ENCODE measurements at places on chromosomes 13 and 19. TPM values are rescaled to one million over a fixed set of nuclear protein-coding genes. Genes with fewer than 3 reads are reported as not detected.

- no peak for DNase-seq
Observed at GRCh38 chr13:44423824-44424223, 50.2 kb downstream of the SERP2 start.

DNA sequence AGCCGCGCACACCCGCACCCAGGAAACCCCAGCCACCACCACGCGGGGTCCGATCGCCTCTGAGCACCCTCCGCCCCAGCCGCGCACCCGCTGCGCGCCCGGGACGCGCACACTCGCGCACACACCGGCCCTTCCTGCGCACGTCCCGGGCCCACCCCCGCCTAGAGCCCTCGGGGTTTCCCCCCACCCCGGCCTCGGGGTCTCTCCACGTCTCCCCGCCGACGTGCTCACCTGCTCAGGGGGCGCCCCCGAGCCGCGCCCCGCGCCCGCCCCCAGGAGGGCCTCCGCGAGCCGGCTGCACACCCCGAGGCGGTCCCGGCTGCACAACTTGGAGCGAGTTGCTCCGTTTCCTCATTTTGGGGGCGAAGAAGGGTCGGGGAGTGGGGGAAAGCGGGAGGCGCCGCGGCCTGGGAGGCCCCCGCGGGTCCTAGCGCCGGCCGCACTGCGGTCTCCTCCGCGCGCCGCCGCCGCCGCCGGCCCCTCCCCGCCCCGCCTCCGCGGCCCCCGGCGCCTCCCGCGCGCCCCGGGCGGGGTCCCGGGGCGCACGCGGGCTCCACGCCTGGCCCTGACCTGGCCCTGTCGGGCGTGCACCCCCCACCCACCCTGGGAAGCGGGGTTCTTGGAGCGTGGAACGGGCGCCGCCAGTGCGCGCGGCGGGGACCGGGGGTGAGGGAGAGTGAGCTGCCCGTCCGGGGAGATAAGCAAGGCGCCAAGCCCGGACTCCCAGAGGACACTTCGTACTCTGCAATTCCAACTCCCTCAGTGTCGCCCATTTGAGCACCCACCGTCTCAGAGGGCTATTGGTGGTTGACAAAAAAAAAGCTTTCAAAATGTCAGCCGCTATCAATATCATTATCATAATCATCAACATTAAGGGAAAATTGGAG, at the start of gene MATK:
TSS of gene MATK (minus strand) at position 444 of the 887 bp plus-strand sequence. CDS start 1,246 bp downstream, outside the sequence.
- no peak for DNase-seq

DNA sequence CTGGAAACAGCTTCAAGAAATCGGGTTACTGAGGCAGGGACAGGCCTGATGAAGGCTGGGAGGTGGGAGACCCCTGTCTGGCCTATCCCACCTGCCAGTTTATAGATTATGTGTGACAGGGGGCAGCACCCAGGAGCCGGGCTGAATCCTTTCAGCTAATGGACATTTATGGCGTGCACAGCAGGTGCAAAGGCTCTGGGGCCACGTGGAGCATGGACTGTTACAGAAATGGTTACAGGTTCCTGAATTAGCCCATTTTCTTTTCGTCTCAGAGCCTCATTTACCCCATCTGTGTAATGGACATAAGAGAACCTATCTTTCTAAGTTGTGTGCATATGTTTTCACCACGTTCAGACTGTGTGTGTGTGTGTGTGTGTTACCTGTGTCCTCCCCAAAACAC, 34.4 kb upstream of the TNFAIP8L1 start:
- DNase-seq = no peak

GRCh38 chr19:58181902-58182576, 822 bp upstream of the ZNF274 start:
- DNase-seq = no peak

DNA sequence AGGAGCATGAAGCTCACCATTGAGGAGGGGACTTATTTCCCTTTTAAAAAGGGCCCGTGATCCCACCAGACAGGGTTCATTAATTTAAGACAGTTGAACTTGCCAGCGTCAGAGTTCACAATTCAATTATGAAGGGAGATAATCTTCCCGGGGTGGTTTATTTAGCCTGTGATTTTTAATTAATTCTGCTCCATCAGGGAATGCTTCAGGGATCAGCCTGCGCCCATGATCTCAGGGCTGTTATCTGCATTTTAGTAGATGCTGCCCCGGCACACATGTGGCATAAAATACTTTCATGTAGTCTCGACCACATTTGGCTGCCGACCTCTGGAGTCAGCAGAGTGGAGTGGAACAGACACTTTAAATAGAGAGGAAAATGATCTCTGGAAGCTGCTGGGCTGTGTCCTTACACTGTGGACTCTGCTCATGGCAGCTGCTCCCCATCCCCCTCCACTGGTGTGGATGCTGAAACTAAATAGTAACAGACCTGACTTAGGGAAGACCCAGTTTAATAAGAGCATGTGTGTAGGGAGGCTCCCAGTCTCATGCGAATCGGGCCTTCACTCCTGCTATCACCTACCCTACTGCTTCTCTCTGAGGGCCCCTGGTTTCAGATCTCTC, 256.9 kb downstream of the TEX29 start:
- peak; percentile 68 for DNase-seq

DNA sequence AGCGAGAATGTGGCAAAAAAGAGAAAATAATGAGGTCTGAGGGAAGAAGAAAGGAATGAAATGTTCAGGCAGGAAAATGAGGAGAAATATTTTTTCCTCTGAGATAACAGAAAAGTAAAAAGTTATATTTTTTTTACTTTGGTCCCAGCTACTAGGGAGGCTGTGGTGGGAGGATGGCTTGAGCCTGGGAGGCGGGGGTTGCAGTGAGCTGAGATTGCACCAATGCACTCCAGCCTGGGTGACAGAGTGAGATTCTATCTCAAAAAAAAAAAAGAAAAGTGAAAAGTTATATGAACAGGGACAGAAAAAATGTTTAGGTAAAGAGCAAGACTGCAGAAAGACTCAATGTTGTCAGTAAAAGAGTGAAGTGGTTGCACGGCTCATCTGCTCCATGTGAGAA, 603.7 kb upstream of the GPC6 start:
- no peak for DNase-seq

DNA sequence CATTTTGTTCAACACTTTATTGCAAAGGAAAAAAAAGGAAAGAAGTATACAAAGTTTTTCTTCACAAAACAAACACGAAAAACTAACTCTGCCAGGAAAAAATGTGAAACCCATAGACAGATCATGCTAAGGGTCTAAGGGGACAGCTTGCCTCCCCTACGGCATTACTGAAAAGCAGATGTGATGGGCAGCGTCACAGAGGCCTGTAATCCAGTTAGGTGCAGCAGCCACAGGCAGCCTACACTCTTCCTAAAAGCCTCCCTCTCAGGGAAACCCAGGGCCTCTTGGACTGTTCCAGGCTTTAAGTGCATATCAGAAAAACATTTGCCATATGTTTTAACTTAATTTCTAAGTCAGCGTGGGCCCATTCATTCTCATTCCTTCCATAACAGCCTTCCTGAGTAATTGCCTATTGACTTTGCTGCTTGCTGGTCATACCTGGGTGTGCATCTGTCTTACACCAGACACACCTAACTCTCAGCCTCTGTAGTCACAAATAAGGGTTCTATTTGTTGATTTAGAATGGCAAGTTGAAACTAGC, 135.7 kb upstream of the SERP2 start:
- DNase-seq = no peak

GRCh38 chr13:113754691-113755090, 4.3 kb upstream of the TMEM255B start:
- no peak for DNase-seq

- DNase-seq = no peak
Observed at GRCh38 chr13:84479656-84480055, 597.4 kb upstream of the SLITRK1 start.

- DNase-seq = no peak
Observed at GRCh38 chr13:75432811-75433244, 49.1 kb downstream of the TBC1D4 start.

DNA sequence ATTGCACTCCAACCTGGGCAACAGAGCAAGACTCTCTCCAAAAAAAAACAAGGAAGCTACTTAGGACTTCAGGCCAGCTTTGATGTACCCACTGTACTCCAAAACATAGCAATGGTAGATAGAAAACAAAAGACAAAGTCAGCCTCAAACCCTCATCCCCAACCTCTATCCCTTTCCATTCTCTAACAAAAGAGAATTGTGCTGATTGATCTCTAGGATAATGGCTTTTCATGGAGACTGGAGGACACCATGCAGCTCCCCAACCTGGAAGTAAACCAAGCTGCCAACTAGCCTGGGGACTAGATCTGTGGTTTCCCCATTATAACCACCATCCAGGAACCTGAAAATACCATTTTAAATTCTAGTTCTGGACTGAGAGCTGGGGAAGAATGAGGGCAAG, 4.3 kb upstream of the ZDHHC20 start:
- DNase-seq = no peak

- no peak for DNase-seq
Observed at GRCh38 chr19:33841685-33842084, 45.0 kb downstream of the KCTD15 start.

DNA sequence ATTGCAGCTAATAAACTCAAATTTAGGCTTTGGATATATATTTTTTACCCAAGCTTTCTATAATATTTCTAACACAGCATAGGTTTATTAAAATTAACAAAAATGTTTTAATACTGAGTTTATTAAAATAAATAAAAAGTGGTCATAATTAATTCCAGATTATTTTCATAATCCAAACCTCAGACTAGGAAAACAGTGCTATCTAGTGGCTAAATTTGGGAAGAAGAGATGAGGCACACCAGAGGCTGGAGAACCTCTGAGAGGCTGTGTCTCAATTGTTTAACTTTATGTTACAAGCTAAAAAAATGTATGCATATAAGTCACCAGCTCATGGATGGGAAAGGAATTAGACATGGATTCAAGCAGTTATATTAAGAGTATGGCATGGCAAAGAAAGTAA, 392.5 kb downstream of the DIAPH3 start:
- DNase-seq = no peak

- DNase-seq = no peak
Observed at GRCh38 chr13:31835932-31836331, 96.6 kb downstream of the RXFP2 start.

DNA sequence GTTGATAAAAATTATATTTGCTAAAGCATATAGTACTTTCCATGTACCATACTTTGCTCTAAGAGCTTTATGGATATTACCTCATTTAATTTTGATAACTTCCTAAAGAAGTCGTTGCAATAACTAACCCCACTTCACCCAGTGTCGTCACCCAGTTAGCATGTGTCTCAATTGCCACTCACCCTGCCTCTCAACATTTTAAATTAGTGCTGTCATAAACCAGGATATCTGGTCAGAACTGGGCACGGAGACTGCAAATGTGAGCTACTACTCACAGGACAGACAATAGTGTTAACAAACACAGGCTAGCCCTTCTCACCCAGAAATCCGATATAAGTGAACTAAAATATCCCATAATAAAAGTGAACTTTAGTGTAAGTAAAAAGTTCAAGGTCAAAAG, 430.6 kb downstream of the KLF12 start:
- DNase-seq = no peak

DNA sequence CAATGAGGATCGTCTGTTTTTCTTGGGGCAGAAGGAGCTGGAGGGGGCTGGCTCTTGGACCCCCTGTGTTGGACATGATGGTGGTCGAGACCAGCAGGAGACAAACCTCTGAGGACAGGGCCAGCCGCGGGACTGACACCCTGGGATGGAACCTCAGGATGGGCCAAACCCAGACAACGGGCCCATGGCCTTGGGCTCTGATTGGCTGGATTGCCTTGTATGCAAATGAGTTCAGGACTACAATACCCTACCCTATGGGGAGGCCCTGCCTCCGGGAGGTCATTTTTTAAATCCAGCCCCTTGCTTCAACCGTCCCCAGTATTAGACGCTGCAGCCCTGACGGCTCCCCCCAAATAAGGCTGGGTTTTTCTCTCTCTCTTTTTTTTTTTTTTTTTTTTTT, 22.0 kb downstream of the SLC5A5 start:
- no peak for DNase-seq

- DNase-seq = peak; percentile 0
Observed at GRCh38 chr13:60837806-60838205, 440.8 kb downstream of the TDRD3 start.

The SYNGR4 gene
- polyA plus RNA-seq = 0.67 TPM

The PABPC3 gene
- 0.83 TPM for polyA plus RNA-seq

The USHBP1 gene
- 5.9 TPM for polyA plus RNA-seq

The DIAPH3 gene
- 11.6 TPM for polyA plus RNA-seq

The PPFIA3 gene
- polyA plus RNA-seq = 9.0 TPM

The MIPEP gene
- 28.0 TPM for polyA plus RNA-seq

The PCDH9 gene
- 14.1 TPM for polyA plus RNA-seq

The LILRA6 gene
- 0.34 TPM for polyA plus RNA-seq

The ZNF700 gene
- polyA plus RNA-seq = 13.1 TPM

The MYADM gene
- 79.1 TPM for polyA plus RNA-seq

The ZNF677 gene
- polyA plus RNA-seq = 37.9 TPM
